Prostate gland (tissue), 2 donors: ENCODE measurements at places on chromosomes 12 and 14. TPM values are rescaled to one million over a fixed set of nuclear protein-coding genes. Genes with fewer than 3 reads are reported as not detected.

- no peak for DNase-seq
- no peaks in the 10 kb centered on the region for H3K36me3 ChIP-seq
- H3K4me3 ChIP-seq, result no peak overlapping the region
- H3K4me1 ChIP-seq, result no peaks in the 10 kb centered on the region
Observed at GRCh38 chr12:117328556-117329100, 32.8 kb downstream of the NOS1 start.

DNA sequence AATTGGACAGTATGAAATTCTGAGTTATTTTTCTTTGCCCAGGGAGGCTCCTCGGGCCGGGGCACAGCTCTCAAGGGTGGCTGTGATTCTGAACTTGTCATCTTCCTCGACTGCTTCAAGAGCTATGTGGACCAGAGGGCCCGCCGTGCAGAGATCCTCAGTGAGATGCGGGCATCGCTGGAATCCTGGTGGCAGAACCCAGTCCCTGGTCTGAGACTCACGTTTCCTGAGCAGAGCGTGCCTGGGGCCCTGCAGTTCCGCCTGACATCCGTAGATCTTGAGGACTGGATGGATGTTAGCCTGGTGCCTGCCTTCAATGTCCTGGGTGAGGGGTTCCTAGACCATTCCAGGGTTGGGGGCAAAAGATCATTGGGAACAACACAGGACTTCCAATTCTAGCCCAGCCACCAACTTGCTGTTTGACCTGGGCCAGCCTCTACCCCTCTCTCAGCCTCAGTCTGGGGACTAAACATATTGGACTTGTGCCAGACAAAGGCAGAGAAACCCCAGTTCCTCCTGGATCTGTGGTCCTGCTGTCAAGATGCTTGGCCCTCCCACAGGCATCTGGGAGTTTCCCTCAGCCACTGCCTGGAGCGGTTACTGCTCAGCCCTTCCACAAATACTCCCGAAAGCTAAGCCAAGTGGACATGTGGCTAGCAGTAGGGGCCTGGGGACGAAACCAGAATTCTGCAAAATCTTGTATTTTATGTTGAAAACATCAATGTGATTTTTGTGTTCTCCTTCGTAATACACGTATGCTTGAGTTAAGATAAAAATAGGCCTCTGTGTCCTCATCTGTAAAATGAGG lies 3.5 kb downstream of the OAS3 start:
- no peaks in the 10 kb centered on the region for H3K36me3 ChIP-seq
- no peak overlapping the region for H3K4me3 ChIP-seq
- no peak overlapping the region for H3K27ac ChIP-seq
- no peak for DNase-seq
- no peaks in the 10 kb centered on the region for H3K27me3 ChIP-seq

Gene GUCY2C
- total RNA-seq, result 0.11 TPM

Gene VDR
- total RNA-seq, result 3.4 TPM
